Activated effector memory CD4-positive, alpha-beta T cell treated with anti-CD3 and anti-CD28 coated beads, Interleukin-2, amount 50 U/mL, for 16 hours (primary cell): ENCODE measurements at places on chromosomes 1 and 21.

DNA sequence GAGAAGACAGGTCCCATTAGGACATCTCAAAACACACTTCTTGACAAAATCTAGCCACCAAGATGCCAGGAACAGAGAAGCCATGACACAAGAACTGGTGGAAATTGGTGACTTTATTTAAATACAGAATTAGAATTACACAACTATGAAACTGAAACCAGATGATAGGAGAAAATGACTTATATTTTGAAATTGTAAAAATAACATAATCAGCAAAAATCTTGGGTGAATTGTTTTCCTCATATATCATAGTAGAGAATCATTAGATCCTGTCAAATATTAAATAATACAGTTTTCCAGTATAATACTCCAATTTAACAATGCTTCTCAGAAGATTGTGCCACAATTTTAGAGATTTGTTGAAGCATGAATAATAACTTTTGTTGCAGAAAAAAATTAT, 81.5 kb upstream of the MROH9 start:
- DNase-seq, result no peak

GRCh38 chr21:41209016-41209619, 41.2 kb downstream of the BACE2 start:
- no peak for DNase-seq

GRCh38 chr1:21568809-21569385, 59.7 kb downstream of the ALPL start:
- DNase-seq, result no peak

DNA sequence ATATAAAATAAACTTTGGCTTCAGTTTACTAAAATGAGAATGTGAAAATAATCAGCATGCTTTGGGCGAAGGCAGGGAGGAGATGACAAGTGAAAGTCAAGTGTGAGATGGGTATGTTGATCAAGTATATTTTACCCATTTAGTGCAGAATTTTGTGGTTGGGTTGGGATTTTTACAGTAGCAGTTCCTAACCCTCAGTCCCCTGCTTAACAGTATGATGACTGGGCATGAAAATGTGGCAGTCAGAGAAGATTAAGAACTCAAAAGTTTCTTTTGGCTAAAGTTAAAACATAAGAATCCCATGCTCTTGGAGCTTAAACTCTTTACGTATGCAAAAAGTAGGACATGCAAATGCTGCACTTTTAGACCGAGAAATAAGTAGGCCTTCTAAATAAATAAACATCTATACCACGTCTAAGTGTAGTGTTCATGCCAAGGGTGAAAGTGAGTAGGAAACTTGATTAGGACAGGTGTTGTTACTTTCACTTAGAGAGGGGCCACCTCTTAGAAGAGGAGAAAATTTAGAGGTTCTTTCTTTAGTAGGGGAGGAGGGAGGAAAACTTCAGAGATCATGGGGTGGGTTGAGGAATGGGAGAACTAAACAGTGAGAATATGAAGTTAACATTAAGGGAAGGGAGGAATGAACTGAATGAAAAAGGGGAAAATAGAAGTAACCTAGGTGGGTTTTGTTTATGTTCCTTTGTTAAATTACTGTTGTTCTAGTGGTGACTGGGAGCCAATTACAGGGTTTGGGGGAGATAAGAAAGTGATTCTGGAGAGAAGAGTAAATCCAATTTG, 127.8 kb downstream of the OSBPL9 start:
- no peak for DNase-seq

- no peak for DNase-seq
These were observed 559.8 kb upstream of the USP24 start for GRCh38 chr1:55775007-55775406.

GRCh38 chr1:21257431-21258135, 32.7 kb downstream of the ECE1 start:
- DNase-seq, result no peak

- DNase-seq, result peak; percentile 58
These were observed 3.3 kb downstream of the NCMAP start for GRCh38 chr1:24558902-24559791.

GRCh38 chr1:26373789-26374188, 1.2 kb upstream of the ZNF683 start:
- no peak for DNase-seq

- no peak for DNase-seq
These were observed 86.5 kb downstream of the PSMG1 start for GRCh38 chr21:39096754-39097153.

DNA sequence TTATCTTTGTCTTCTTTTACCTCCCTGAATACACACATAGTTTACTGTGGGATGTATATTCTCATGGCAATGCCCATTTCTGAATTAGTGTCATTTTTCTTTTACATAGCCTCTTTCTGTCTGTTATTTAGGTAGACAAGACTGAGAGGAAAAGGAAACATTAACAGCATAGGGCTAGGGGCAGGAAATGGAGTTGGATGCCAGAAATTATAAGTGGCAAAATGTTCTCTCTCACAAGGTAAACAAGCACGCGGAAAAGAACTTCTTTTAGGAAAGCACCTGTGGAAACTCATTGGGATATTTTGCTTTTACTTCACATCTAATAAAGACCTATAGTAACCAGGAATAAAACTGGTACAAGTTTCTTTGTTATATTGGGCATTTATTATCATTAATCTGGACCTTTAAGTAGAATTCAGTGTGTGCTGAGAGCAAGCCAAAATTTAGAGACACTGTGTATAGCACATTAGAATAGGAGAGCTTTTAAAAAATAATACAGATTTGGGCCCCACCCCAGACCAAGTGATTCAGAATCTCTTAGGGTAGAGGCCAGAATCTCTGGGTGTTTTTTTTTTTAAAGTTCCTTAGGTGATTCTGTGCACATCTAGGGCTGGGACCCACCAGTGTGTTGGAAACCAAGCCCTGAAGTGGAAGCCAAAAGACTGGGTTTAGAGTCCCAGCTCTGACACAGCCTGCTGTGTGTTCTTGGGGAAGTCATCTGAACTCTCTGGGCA, 32.7 kb downstream of the S100A10 start:
- DNase-seq, result no peak

- DNase-seq, result no peak
These were observed 122.8 kb downstream of the SYF2 start for GRCh38 chr1:25109531-25109951.

GRCh38 chr1:54571326-54571725, 23.3 kb downstream of the ACOT11 start:
- peak; percentile 4 for DNase-seq
